Lung microvascular endothelial cell (primary cell): ENCODE measurements at places on chromosomes 2 and 18.
A peak's percentile ranks its signal among the peaks of the same experiment; 100 is the strongest.

DNA sequence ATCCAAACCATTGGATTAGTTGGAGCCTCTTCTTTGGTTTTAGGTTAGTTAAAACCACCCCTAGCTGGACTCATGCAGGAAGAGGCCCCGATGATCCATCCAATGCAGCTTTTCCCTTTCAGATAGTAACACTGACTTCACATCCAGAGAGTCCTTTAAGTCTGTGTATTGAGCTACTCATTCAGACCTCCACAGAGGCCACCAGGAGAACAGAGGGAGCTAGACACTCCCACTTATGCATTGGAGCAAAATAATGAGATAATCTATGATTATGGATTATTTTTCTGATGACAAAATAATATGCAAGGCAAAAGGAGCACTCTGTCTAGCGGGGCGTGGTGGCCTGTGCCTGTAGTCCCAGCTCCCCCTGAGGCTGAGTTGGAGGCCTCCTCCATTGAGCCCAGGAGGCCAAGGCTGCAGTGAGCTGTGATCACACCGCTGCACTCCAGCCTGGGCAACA lies 1.6 kb upstream of the ROCK2 start:
- DNase-seq, result peak; percentile 26

DNA sequence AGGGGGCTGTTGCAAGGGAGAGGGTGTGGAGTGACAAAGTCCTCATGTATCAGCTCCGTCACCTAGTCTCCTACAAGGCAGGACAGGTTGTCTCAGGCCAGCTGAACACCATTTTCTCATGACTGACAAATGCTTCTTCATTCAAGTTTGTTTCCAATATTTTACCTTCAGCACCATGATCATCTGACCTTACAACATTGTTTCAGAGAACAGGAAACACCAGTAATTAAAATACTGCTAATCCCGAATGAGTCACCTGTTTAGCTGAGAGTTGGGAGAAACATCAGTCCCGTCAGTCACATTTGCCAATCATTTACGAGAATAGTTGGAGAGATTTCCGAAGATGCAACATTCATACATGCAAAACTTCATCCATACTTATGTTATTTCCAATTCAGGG lies 25.7 kb upstream of the SP5 start:
- DNase-seq, result no peak

DNA sequence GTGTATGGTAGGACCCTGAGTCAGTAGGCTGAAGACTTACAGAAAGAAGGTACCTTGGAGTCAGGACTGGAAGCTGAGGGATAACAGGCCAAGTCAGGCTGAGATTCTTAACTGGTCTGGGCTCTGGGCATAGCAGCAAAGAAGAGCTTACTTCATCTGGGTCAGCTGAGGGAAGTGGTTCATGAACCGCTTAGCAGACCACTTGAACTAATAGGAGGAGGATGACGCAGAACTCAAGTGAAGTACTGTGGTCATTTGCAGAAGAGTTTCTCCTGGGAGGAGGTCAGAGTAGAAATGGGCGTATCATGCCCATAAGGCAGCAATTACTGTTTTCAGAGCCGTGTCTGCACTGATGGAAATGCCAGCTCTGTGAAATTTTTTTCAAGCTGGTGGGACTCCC lies 164.5 kb downstream of the LCLAT1 start:
- DNase-seq, result no peak

DNA sequence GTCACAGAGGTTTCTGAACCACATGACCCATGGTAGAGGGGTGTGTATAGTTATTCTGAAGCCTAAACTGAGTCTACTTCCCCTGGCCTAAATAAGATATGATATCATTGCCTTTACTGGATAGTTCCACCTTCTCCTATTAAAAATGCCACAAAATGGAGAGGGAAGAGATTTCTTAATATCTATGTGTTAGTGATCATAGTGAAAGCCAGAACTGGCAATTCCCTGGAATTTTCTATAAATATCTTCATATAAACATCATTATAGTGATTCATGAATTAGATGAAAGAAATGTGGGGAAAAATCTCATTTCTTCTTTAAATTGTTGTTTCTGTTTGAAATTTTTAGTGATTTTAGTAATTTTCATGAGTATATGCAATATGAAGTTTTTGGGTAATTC lies 45.8 kb downstream of the TSHZ1 start:
- DNase-seq, result no peak

- no peak for DNase-seq
Observed at GRCh38 chr2:11458753-11459152, 7.2 kb downstream of the E2F6 start.

DNA sequence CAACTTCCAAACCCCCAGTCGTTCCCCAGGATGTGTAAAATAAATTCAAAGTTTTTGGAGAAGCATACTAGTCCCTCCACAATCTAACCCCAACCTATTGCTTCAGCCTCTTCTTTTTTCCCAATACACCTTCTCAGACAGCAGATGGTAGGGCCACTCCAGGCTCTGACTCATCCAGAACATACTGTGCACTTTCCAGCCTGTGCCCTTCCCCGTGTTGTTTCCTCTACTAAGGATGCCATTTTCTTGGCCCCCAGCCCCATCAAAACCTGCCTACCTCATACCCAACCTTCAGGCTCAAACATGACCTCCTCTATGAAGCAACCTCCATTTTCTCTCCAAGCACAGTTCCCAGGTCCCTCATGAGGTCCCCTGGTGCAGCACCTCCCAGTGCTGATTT lies 669.3 kb downstream of the BCL11A start:
- DNase-seq, result no peak

DNA sequence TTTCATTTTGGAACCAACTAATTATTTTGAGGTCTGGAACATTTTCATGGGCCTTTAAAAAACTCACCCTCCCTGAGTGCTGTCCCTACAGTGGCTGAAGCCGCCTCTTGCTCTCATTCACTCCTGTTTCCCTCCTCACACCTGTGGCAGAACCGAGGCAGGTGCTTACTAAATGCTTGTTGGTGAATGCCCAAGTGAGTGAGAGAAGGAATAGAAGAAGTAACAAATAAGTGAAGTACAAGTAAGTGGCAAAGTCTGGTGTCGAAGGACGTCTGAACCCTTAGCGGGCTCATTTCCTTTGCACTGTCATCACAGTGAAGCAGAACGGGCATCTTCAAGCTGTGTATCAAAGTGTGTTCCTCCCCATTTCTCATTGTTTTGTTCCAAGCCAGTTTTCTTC lies 135.2 kb downstream of the RHBDD1 start:
- no peak for DNase-seq

DNA sequence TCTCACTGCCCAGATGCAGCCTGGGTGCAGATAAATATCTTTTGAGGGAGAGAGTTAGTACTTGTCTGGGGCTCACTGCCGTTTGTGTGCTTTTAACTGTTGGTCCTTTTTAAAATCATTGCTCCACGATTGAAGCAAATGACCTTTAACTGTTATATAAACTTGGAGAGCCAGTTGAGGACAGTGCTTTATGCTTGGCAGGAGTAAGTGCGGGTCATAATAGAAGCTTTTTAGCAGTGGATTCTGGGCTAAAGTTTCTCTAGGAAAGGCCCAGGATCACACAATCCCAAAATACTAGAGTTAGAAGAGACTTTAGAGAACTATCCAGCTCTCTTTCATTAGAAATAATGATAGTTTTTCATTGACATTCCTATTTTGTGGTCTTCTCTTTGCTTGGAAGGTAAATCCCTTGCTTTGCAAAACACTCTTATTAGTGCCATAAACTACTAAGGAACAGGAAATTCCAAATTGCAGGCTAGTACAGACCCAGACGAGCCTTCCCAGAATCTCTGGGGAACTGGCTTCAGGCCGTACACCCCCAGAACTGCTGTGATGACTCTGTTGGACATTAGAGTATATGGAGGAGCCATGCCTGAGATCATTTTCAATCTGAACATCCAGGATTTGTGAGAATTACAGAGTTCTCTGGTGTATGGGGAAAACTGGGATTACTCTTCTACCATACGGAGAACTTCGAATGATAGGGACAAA lies 19.1 kb downstream of the LIMS1 start:
- no peak for DNase-seq

GRCh38 chr2:18209934-18210639 lies 331.6 kb downstream of the KCNS3 start:
- peak; percentile 63 for DNase-seq

DNA sequence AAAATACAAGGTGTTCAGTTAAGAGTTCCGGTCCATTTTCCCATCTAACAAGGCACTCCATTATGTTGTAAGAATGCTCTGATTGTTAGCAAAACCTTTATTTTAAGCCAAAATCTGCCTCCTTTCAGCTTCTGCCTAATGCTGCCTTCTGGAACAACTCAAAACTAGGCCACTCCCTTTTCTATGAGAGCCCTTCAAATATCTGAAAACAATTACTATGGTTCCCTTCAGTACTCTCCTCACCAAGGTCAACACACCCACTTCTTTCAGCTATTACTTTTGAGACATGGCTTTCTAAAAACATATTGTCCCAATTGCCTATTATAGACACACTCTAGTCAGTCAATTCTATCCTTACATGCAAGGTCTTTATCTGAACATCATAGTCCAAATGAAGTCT lies 429.4 kb downstream of the ERBB4 start:
- DNase-seq, result no peak

- DNase-seq, result peak; percentile 65
Observed at GRCh38 chr2:236535024-236535423, 34.6 kb upstream of the ACKR3 start.

DNA sequence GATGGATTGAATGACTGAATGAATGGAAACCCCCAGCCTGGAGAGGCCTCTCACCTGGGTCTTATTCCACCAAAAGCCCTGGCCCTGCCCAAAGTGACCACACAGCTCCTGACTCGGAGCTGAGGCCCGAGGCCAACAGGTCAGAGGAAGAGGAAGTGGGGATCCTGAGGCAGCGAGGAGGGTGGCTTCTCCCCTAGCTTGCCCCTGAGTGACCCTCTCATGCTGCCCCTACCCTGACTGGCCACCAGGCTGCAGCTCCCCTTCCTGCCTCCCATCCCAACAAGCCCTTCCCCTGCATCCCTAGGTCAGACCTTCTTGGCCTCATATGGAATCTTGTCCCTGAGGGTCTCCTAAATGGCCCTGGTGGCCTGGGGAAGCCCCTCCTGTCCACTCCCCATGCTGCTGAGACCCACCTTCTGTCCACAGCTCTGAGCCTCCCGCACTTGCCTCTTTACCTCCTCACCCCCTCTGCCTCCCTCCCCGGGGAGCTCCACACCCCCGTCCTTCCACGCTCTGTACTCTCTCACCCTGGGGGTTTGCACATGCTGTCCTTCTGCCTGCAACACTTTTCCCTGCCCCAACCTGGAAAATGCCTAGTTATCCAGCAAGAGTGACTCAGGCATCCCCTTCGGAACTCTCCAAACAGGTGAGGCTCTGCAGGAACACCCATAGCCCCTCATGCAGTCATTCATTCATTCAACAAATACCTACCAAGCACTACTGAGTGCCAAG lies 134.8 kb upstream of the HDAC4 start:
- DNase-seq, result no peak

DNA sequence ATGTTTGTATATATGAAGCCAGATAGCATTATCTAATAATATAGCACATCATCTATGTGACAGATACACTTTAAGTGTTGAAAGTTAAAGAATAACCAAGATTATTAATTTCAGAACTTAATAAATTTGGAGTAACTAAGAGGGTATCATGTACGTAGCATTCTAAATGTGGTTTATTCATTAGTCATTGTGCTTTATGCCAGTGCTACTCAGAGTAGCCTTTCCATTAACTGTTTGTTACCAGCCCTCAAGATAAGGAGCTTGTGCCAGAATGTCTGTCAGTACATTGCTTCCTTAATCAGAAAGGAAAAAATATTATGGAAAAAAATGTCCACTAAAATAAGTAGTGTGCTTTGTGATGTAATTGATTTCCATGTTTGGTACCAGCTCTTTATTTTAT lies 94.9 kb upstream of the TWSG1 start:
- DNase-seq, result no peak

GRCh38 chr2:221554769-221555493 lies 17.2 kb downstream of the EPHA4 start:
- peak; percentile 8 for DNase-seq

- no peak for DNase-seq
Observed at GRCh38 chr18:58490238-58490637, 138.7 kb downstream of the ALPK2 start.

- DNase-seq, result no peak
Observed at GRCh38 chr2:144403933-144404332, 116.0 kb downstream of the ZEB2 start.

DNA sequence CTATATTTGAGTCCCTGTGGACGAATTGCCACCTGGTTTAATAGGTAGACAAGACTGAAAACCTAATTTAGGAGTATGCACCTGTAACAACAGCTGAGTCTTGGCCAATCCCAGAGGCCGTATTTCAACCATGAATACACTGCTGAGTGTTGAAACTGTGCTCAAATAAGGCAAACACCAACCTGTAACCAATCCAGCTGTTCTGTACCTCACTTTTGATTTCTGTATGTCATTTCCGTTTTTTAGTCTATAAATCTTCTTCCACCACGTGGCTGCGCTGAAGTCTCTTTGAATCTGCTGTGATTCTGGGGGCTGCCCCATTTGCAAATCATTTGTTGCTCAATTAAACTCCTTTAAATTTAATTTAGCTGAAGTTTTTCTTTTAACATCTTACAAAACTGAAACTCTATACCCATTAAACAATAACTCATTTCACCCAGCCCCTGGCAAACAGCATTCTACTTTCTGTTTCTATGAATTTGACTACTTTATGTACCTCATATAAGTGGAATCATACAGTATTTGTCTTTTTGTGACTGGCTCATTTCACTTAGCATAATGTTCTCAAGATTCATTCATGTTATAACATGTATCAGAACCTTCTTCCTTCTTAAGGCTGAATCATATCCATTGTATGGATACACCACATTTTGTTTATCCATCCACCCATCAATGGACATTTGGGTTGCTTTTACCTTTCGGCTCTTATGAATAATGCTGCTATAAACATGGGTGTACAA lies 7.5 kb upstream of the YPEL5 start:
- DNase-seq, result no peak

- DNase-seq, result no peak
Observed at GRCh38 chr2:128435576-128436478, 117.2 kb upstream of the HS6ST1 start.

GRCh38 chr2:177532567-177532966 lies 140.0 kb downstream of the AGPS start:
- DNase-seq, result no peak

DNA sequence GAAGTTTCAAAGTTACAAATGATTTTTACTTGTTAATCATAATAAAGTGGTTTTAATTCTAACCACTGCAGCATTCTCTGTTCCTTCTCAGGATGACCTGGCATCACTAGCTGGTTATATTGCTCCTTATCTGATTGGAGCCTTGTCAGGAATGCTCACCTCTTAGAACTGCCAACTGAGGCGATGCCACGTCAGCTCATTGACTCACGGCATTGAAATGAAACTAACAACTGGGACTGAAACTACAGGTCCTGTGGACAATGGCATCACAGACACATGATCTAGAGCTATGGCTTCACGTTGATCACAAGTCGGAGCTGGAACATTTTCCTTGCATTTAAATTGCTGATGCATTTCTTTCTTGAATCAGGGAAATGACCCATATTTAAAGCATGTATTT lies 54.9 kb upstream of the MAP2 start:
- peak; percentile 94 for DNase-seq
